Sigmoid colon (tissue), 7 donors: ENCODE measurements at places on chromosomes 6 and 20. TPM values are rescaled to one million over a fixed set of nuclear protein-coding genes. Genes with fewer than 3 reads are reported as not detected.

The CFAP206 gene
- 0.04 TPM for polyA plus RNA-seq

The PMEPA1 gene
- 3.6 TPM for polyA plus RNA-seq

- DNase-seq: no peak
These were observed 78.0 kb downstream of the COL21A1 start for GRCh38 chr6:56169366-56169765.

DNA sequence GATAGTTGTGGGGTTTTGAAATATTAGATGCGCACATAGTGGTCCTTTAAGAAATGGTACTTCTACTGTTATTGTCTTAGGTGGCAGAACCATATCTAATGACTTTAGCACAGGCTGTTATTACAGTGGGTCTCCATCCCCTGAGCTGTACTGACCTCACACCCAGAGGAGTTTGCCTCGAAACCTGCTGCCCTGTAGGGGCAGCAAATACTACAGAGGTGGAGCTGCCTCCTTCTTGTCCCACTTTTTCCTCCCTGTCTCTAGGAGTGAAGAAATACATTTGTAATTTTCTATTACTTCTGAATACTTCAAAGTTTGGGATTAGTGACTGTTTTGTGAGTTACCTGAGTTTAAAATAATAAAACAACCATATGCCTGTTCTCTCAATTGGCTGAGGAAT, 8.2 kb downstream of the TRIM31 start:
- DNase-seq: no peak

DNA sequence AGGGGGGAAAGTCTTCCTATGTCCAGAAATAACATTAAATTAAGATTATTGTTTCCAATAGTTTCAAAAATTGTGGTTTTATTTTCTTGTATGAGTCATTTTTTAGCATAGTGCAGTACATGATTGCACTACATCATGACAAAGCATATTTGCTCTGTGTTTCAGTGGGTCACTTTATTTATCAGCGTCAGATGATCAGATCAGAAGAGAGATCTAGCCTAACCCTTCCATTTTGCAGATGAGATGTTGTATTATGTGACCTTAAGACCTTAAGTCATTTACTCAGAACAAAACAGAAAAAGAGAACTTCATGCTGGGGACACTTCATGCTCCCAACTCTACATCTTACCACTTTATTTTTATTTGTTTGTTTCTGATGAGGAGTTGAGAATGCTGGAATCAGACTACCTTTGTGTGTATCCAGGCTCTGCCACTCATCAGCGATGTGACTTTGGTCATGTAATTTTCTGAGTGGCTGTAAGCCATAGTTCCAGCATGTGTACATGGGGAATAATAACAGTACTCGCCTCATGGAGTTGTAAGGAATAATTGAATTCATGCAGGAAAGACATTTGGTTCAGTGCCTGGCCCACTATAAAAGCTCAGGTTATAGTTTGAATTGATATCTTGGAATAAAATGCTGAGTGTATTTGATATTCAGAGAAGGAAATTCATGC, 13.5 kb downstream of the EYA4 start:
- no peak for DNase-seq
